ENCODE measurements at places on chromosomes 4 and X. TPM values are rescaled to one million over a fixed set of nuclear protein-coding genes. Genes with fewer than 3 reads are reported as not detected.

- H3K4me1 ChIP-seq = no peaks in the 10 kb centered on the region
- no peaks in the 10 kb centered on the region for H3K27me3 ChIP-seq
- no peaks in the 10 kb centered on the region for H3K36me3 ChIP-seq
- H3K27ac ChIP-seq = no peak overlapping the region
- H3K4me3 ChIP-seq = no peak overlapping the region
These were observed 208.2 kb downstream of the FAT4 start for GRCh38 chr4:125522992-125523391.

GRCh38 chrX:106897259-106897658 is 5.9 kb downstream of the RIPPLY1 start:
- no peak for DNase-seq
- no peak overlapping the region for H3K27ac ChIP-seq
- no peak overlapping the region for H3K4me3 ChIP-seq
- no peaks in the 10 kb centered on the region for H3K36me3 ChIP-seq
- peaks cover 23% of the 10 kb centered on the region for H3K27me3 ChIP-seq

GRCh38 chr4:16233569-16234177 is 7.4 kb upstream of the TAPT1 start:
- H3K4me1 ChIP-seq = no peaks in the 10 kb centered on the region
- no peaks in the 10 kb centered on the region for H3K27me3 ChIP-seq
- no peak for DNase-seq
- no peak overlapping the region for H3K27ac ChIP-seq
- H3K4me3 ChIP-seq = no peak overlapping the region

DNA sequence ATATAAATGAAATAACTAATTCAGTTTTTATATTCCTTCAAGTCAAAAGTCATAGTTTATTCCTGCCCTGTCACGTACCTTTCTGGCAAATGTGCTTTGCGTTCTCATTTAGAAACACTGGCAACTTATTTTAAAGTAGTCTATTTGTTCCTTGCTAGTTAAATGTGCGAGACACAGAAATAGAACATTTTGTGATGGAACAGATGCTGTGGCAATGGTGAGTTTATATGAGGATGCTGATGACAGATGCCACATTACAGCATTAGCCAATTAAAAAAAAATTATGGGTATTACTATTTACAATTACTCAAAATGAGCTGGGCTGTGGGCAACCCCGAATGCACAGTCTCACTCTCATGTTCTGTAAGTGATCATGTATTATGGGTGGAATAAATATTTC is 26.1 kb upstream of the EPHA5 start:
- H3K27ac ChIP-seq = no peak overlapping the region
- no peak for DNase-seq
- no peak overlapping the region for H3K4me3 ChIP-seq
- H3K4me1 ChIP-seq = no peaks in the 10 kb centered on the region

- no peaks in the 10 kb centered on the region for H3K27me3 ChIP-seq
- no peaks in the 10 kb centered on the region for H3K4me1 ChIP-seq
- no peaks in the 10 kb centered on the region for H3K36me3 ChIP-seq
- no peak overlapping the region for H3K4me3 ChIP-seq
- H3K27ac ChIP-seq = no peak overlapping the region
These were observed 2008.5 kb upstream of the TENM3 start for GRCh38 chr4:180234730-180235129.

DNA sequence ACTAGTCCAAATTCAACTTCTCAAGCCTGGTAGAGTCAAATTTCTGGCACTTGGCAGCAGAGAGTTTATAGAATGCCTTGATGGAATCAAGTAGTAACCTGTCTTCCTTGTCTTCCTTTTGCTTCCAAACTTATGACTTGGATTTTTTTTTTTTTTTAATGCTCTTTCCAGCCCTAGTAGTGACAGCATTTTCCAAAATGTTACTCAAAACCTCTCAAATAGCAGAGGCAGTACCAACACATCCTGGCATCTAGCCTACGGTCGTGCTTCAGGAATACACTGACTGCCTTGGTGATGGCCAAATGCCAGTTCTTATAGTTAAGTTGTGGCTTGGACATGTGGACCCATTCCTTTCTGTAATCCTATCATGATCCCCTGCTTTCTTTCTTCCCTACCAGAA is 46.0 kb downstream of the GALNT7 start:
- H3K4me1 ChIP-seq = peaks cover 10% of the 10 kb centered on the region
- peak; percentile 84 for DNase-seq
- H3K4me3 ChIP-seq = no peak overlapping the region
- no peaks in the 10 kb centered on the region for H3K36me3 ChIP-seq

- no peaks in the 10 kb centered on the region for H3K36me3 ChIP-seq
- H3K27me3 ChIP-seq = no peaks in the 10 kb centered on the region
- H3K27ac ChIP-seq = no peak overlapping the region
- no peaks in the 10 kb centered on the region for H3K4me1 ChIP-seq
- no peak for DNase-seq
- H3K4me3 ChIP-seq = no peak overlapping the region
These were observed 261.2 kb downstream of the TRAM1L1 start for GRCh38 chr4:116824172-116824571.

DNA sequence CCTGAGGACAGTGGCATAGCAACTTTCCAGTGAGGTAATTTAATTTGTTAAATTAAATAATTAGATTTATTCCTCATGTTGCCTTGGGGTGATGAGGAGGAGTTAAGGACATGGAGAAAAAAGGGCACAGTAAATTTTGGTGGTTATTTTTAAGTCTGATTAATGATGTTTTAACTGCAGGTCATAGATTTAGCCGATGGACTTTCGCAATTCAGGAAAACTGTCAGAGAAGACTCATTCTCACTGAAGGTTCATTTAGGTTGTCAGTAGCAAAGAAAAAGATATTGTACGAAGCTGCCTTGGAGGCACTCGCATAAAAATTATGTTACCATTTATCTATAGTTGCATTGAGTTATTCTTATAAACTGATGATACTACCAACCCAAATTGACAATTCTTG is 164.2 kb upstream of the PITX2 start:
- no peak overlapping the region for H3K4me3 ChIP-seq
- no peak overlapping the region for H3K27ac ChIP-seq
- H3K36me3 ChIP-seq = no peaks in the 10 kb centered on the region
- no peak for DNase-seq
- H3K27me3 ChIP-seq = no peaks in the 10 kb centered on the region
- H3K4me1 ChIP-seq = no peaks in the 10 kb centered on the region

DNA sequence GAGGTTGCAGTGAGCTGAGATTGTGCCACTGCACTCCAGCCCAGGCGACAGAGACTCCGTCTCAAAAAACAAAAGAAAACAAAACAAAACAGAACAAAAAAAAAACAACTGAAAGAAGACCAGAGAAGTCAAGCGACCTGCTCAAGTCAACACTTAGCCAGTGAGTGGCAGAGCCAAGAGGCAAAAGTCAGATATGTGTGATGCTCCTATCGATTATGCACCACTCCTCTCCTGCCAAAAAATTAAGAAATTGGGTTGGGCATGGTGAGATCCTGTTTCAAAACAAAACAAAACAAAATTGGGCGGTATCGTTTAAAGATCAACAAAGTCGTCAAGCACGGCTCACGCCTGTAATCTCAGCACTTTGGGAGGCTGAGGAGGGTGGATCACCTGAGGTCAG is 137.7 kb downstream of the PDS5A start:
- H3K27me3 ChIP-seq = no peaks in the 10 kb centered on the region
- H3K27ac ChIP-seq = no peak overlapping the region
- H3K36me3 ChIP-seq = peaks cover 60% of the 10 kb centered on the region
- DNase-seq = no peak

DNA sequence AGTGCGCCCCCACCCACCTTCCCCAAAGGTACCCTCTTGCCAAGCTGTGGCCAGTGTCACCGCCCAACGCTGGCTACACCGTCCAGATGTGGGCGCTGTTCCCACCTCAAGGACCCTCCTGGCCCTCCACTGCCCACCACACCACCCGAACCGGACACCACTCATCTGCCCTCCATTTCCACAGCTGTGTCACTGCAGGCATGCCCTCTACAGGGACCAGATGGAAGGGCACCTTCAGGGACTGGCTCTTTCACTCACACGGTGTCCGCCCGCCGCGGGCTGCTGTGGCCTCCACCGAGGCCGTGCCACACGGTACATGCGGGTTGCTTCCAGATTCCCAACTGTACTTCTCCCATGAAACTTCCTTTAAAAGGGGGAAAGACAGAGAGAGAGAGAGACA is 87.7 kb downstream of the FAM53A start:
- no peak for DNase-seq
- peaks cover 3% of the 10 kb centered on the region for H3K4me1 ChIP-seq
- peaks cover 22% of the 10 kb centered on the region for H3K27me3 ChIP-seq
- no peak overlapping the region for H3K27ac ChIP-seq
- H3K36me3 ChIP-seq = no peaks in the 10 kb centered on the region
- H3K4me3 ChIP-seq = no peak overlapping the region

DNA sequence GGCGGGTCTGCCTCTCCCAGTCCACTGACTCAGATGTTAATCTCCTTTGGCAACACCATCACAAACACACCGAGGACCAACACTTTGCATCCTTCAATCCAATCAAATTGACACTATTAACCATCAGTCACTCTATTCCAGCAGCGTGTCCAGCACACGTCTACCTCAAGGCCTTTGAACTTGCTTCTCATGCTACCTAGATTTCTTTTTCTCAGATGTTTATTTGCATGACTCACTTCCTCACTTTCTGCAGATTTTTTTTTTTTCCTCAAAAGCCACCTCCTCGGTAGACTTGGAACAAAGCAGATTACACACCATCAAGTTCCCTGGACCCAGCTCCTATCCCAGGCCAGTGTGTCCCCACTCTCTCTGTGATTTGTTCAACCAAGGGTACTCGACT is 49.5 kb downstream of the SUPT20HL2 start:
- H3K27me3 ChIP-seq = peaks cover 29% of the 10 kb centered on the region
- H3K4me1 ChIP-seq = no peaks in the 10 kb centered on the region
- no peak for DNase-seq
- H3K36me3 ChIP-seq = no peaks in the 10 kb centered on the region
- H3K27ac ChIP-seq = no peak overlapping the region

DNA sequence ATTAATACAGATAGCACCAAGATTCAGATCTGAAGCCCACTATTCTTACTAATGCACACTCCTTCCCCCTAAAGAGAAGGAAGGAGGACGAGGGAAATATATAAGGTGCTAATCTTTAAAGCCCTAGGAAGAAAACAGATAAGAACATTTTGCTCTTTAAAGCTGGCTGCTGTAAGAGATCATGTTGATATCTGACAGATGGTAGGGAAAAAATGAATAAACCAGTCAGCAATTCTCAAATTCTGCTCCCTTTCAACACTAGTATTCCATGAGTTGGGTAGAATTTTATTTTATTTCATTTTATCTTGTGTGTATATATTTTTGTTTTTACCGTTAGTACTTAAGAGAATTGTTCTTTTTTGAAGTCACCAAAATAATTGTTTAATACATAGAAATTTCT is 19.2 kb downstream of the OTC start:
- DNase-seq = no peak
- H3K27me3 ChIP-seq = peaks cover 4% of the 10 kb centered on the region
- H3K36me3 ChIP-seq = no peaks in the 10 kb centered on the region
- no peaks in the 10 kb centered on the region for H3K4me1 ChIP-seq

DNA sequence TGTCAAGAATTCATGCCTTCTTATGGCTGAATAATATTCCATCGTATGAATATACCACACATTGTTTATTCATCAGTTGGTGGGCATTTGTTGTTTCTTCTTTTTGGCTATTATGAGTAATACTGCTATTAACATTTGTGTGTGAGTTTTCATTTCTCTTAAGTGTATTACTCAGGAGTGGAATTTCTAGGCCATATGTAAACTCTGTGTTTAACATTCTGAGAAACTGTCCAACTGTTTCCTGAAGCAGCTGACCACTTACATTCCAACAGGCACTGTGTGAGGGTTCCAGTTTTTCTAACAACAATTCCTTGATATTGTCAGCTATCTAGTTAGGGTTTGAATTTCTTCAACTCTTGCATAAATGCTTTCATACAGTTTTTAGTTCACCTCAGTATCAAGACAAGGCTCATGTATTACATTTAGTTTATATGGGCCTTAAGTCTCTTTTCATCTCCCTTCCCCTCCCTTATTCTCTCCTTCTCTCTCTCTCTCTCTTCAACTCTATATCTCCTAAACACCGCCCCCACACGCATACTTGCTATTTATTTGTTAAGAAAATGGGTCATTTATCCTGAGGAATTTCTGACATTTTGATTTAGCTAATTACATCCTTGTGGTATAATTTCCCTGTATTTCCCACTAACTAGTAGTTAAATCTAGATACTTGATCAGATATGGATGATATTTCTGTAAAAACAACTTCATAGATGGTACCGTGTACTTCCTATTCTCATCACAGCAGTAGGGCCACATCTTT is 77.4 kb downstream of the WDR19 start:
- no peak overlapping the region for H3K4me3 ChIP-seq
- no peaks in the 10 kb centered on the region for H3K27me3 ChIP-seq
- H3K27ac ChIP-seq = no peak overlapping the region
- H3K4me1 ChIP-seq = no peaks in the 10 kb centered on the region
- peaks cover 11% of the 10 kb centered on the region for H3K36me3 ChIP-seq

DNA sequence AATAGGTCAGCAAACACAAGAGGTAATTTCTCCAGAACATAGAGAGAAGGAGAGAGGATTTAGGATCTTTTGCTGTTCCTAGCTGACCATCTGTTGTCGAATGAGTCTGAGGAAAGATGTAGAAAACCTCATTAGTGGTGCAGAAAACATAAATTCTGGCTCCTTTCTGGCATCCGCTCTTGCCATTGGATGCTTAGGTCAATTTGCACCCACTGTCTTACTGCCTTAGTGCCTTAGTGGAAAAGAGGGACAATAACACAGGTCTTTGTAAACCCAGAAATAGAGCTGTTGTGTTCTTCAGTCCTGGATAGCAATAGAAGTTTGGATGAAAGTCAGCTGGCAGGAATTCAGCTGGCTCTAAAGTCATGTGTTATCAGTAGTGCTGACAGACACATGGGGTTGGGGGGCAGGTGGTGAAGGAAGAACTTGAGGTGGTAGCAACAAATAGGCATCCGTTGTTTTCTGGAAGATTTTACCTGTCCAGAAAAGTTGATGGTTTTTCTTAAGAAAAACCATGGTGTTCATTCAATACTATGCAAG is 78.2 kb downstream of the GLRA2 start:
- no peak overlapping the region for H3K27ac ChIP-seq
- H3K27me3 ChIP-seq = no peaks in the 10 kb centered on the region
- DNase-seq = no peak
- no peak overlapping the region for H3K4me3 ChIP-seq
- no peaks in the 10 kb centered on the region for H3K36me3 ChIP-seq

DNA sequence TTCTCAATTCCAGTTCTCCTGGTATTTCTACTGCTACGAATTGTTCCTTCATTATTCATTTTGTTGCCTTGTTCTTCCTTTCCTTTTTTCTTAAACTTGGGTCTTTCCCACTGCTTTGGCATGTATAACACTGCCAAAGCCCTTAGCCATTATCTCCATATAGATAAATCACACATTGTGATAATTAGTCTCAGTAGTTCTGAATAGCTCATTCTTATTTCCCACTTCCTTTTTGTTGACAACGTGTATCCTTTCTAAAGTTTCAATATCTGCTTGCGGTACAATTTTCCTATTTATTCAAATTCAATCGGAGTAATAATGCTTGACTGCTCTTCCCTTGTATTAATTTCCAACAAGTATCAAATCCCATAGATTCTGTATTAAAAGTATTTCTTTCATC is 14.5 kb upstream of the CAMK2D start:
- no peaks in the 10 kb centered on the region for H3K36me3 ChIP-seq
- H3K4me3 ChIP-seq = no peak overlapping the region
- no peaks in the 10 kb centered on the region for H3K27me3 ChIP-seq
- no peak for DNase-seq

Gene IL2RG
- 0.98 TPM for total RNA-seq

Gene CXCL6
- total RNA-seq = not detected

Gene AMBN
- not detected for total RNA-seq

Gene GRIA3
- 2.2 TPM for total RNA-seq

Gene UPF3B
- total RNA-seq = 3.8 TPM

Gene ARHGAP24
- 66.1 TPM for total RNA-seq

Gene LGI2
- 2.6 TPM for total RNA-seq

Gene SSX3
- not detected for total RNA-seq

Gene DMP1
- total RNA-seq = 0.04 TPM

Gene BMX
- total RNA-seq = 2.2 TPM

Gene DDIT4L
- 30.0 TPM for total RNA-seq

Gene TRIM61
- 2.1 TPM for total RNA-seq

Measured in muscle of leg (tissue), 16 donors.